ENCODE measurements at places on chromosomes 2 and 18. TPM values are rescaled to one million over a fixed set of nuclear protein-coding genes. Genes with fewer than 3 reads are reported as not detected.
A peak's percentile ranks its signal among the peaks of the same experiment; 100 is the strongest.

DNA sequence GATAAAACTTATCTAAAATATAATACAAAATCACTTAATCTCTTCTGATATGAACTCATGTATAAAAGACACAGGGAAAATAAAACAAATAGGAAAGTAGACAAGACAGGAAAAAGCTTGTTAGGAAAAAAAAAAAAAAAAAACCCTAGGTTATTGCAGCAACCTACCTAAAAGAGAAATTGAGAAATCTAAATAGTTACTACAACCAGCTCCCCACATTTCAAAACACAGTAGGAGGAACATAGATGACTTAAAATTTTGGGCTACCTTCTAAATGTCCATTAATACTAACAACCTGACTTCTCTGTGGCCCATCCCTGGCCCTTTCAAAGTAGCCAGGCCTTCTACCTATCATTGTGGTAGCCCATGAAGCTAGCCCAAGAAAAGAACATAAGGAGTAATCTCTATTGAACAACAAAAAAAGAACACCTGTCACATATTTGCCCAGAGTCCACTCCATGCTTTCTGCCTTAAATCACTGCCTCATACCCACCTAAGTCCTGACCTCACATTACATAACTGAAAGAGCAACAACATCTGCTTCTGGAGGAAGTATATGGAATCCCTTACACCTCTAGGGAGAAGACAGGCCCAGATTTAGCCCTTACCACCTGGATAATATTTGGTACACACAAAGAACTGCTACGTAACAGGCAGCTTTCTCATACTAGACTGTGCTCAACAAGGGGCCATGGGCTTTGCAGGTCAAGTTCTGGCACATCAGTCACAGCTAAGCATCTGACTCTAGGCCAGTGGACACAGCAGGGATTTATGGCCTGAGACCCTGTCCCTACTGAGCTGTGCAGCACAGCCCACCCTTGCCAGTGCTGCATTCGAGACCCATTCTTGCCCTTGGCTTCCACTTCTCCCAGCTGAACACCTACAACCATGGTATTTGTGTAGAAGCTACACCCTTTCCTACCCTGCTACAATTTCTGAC is 8.5 kb downstream of the SUCLG1 start:
- H3K4me1 ChIP-seq, result peaks cover 33% of the 10 kb centered on the region
- no peaks in the 10 kb centered on the region for H3K27me3 ChIP-seq
- H3K36me3 ChIP-seq, result peaks cover 10% of the 10 kb centered on the region
- no peak overlapping the region for H3K27ac ChIP-seq
- no peak overlapping the region for H3K4me3 ChIP-seq
- no peak for DNase-seq

DNA sequence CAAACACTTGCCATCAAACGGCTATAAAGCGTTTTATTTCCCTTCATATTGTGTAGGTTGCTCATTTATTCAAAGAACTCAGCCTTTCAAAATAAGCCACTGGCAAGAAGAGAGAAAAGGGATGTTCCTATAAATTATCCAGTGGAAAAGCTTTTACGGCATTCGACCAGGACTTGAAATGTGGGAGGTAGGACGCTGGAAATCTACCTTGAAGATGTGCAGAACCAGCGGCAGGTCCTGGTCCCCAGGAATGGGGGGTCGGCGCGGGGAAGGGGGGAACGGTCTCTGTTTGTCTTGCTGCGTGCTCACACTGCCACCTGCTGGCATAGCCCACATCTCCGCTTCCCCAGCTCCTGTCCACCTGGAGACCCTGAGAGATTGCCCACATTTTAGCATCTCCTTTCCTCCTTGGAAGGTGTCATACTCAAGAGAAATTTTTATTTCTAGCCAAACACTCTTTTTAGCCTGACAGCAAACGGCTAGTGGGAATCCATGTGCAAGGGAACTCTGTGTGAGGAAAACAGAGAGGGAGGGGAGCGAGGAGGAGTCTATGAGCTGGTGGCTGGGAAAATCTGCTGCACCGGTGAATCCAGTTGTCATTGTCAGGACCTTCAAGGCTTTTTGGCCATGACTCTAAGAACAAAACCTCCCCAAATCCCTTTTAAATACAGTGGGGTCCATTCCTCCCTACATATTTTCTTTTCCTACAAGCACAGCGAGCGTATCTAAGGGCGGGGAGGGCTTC is 349.0 kb upstream of the PKDCC start:
- no peak overlapping the region for H3K27ac ChIP-seq
- no peak overlapping the region for H3K4me3 ChIP-seq
- no peaks in the 10 kb centered on the region for H3K36me3 ChIP-seq
- H3K4me1 ChIP-seq, result no peaks in the 10 kb centered on the region
- DNase-seq, result no peak
- no peaks in the 10 kb centered on the region for H3K27me3 ChIP-seq

GRCh38 chr2:130987519-130988425 is 105.5 kb downstream of the FAM168B start:
- H3K36me3 ChIP-seq, result no peaks in the 10 kb centered on the region
- no peak overlapping the region for H3K4me3 ChIP-seq
- H3K27ac ChIP-seq, result no peak overlapping the region
- no peak for DNase-seq
- no peaks in the 10 kb centered on the region for H3K4me1 ChIP-seq
- H3K27me3 ChIP-seq, result no peaks in the 10 kb centered on the region

DNA sequence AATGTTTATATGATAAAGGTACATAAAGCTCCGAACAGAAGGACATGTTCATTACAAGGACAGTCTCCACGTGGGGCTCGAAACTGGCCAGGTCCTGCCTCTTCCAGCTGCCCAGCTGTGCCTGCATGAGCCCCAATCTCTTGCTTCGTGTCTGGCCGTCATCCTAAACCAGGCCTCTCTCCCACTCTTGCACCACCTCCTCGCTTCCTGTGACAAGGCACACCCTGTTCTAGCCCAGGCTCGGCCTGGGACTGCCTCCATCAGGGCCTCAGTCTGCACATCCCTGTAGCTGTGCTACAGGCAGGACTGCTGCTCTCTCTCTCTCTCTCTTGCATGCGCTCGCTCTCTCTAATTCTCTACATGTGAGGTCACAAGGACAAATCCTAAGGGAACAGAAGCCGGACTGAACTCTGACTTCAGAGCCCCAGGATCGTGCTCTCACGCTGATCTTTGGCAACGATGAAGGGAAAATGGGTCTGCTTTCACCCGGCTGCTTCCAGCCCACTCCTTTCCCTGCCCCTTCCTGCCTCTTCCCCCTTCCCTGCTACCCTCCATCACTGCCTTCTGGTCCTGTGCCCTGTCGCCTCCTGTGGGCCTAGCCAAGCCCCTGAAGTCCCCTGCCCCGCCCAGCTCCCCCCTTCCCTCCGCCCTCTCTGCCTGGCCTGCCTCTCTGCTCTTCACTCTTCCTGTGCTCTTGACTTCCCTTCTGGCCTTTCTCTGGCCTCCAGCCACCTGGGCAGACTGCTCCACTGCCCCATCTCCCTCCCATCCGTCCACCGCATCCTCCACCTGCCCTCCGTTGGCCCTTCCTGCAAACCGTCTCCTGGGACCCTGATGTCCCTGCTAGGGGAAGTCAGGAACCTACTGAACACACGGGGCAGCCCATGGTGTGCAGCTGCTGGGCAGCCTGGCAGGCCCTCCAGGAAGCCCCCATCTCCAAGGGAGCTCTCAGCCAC is 7.8 kb upstream of the GPR55 start:
- no peaks in the 10 kb centered on the region for H3K36me3 ChIP-seq
- H3K4me3 ChIP-seq, result no peak overlapping the region
- no peak for DNase-seq

- H3K36me3 ChIP-seq, result peaks cover 48% of the 10 kb centered on the region
- no peak overlapping the region for H3K27ac ChIP-seq
- no peak for DNase-seq
- no peaks in the 10 kb centered on the region for H3K4me1 ChIP-seq
- H3K27me3 ChIP-seq, result no peaks in the 10 kb centered on the region
- H3K4me3 ChIP-seq, result no peak overlapping the region
These were observed 39.8 kb downstream of the CD302 start for GRCh38 chr2:159758239-159758638.

GRCh38 chr2:88054782-88055370 is 707 bp downstream of the KRCC1 start:
- H3K4me1 ChIP-seq, result peaks cover 33% of the 10 kb centered on the region
- no peak for DNase-seq
- no peaks in the 10 kb centered on the region for H3K27me3 ChIP-seq
- H3K36me3 ChIP-seq, result no peaks in the 10 kb centered on the region
- peak overlapping the region; percentile 93 for H3K27ac ChIP-seq

DNA sequence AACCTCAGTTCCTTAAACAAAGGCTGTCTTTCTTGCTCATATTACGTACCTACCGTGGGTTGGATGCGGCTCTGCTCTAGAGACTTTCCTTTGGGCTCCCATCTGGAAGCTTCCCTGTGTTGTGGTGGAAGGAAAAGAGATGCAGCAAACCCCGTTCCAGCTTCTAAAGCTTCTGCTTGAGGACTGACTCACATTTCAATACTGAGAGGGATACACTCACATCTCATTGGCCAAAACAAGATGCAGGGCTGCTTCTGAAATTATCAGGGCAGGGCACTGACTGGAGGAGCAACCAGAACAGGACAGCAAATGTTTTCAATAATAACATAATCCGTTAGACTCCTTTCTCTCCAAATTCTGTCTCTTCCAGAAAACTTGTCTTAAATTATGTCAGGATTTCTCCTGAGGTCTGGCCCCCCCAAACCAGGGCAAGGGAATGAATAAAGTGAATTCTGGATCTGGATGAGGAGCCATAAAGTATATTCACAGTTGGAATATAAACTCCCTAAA is 4.5 kb upstream of the MYO5B start:
- H3K27ac ChIP-seq, result no peak overlapping the region
- peaks cover 5% of the 10 kb centered on the region for H3K4me1 ChIP-seq
- no peaks in the 10 kb centered on the region for H3K36me3 ChIP-seq
- no peak for DNase-seq

- H3K4me3 ChIP-seq, result no peak overlapping the region
- no peaks in the 10 kb centered on the region for H3K27me3 ChIP-seq
- DNase-seq, result no peak
- no peaks in the 10 kb centered on the region for H3K36me3 ChIP-seq
- H3K4me1 ChIP-seq, result no peaks in the 10 kb centered on the region
- H3K27ac ChIP-seq, result no peak overlapping the region
These were observed 499.7 kb upstream of the KLHL29 start for GRCh38 chr2:22885245-22885644.

DNA sequence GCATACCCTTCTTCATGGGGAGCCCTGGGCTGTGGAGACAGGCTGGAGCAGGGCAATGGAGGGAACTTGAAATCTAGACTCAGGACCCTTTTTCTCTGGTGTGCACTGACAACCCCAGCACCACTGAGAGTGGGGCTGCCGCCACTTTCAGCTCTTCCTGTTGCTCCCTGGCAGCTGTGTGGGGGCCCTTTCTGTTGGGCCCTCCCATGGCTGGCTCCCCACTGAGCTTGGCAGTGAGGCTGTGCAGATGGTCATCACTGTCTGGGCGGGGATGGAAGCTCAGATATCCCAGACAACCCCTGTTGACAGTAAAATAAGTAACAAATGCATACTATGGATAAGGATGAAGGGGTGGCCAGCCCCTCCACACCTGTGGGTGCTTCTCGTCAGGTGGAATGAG is 6.7 kb downstream of the MYO7B start:
- no peaks in the 10 kb centered on the region for H3K4me1 ChIP-seq
- DNase-seq, result no peak
- no peak overlapping the region for H3K4me3 ChIP-seq
- H3K27me3 ChIP-seq, result no peaks in the 10 kb centered on the region
- no peak overlapping the region for H3K27ac ChIP-seq

DNA sequence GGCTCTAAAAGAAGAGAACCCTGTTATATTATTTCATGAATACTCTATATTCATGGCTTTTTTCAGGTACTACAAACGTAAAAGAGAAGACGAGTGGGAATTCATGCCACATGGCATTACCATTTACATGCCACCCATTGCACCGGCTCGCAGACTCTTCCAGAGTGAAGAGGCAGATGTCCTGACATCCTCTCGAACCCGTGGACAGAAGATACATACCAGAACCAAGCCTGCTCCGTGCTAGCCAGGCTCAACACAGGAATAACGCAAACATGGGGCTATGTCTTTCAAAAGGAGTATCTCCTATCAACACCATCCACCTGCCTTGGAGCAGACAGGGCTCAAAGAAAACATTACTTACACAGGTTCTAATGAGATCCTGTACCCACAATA is 168.8 kb downstream of the THADA start:
- H3K4me3 ChIP-seq, result no peak overlapping the region
- peak overlapping the region; percentile 20 for H3K27ac ChIP-seq
- no peaks in the 10 kb centered on the region for H3K27me3 ChIP-seq
- no peak for DNase-seq

DNA sequence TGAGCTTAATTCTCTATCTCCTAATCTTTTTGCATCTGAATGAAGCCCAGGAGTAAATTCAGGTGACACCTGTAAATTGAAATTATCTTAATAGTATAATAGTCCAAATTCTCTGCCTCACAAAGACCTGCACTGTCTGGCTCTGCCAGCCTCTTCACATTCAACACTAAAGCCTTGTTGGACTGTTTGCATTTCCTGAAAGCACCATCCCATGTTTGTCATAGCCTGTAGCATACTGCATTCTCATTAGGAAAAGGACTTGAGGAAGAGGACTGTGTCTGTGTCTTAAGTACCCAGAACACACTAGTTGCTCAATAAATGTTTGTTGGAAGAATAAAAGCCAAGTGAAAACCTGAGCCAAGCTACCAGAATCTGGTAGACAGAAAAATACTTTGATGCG is 42.9 kb upstream of the GRHL1 start:
- no peak overlapping the region for H3K27ac ChIP-seq
- DNase-seq, result no peak
- peaks cover 10% of the 10 kb centered on the region for H3K36me3 ChIP-seq
- H3K27me3 ChIP-seq, result no peaks in the 10 kb centered on the region
- H3K4me3 ChIP-seq, result no peak overlapping the region

DNA sequence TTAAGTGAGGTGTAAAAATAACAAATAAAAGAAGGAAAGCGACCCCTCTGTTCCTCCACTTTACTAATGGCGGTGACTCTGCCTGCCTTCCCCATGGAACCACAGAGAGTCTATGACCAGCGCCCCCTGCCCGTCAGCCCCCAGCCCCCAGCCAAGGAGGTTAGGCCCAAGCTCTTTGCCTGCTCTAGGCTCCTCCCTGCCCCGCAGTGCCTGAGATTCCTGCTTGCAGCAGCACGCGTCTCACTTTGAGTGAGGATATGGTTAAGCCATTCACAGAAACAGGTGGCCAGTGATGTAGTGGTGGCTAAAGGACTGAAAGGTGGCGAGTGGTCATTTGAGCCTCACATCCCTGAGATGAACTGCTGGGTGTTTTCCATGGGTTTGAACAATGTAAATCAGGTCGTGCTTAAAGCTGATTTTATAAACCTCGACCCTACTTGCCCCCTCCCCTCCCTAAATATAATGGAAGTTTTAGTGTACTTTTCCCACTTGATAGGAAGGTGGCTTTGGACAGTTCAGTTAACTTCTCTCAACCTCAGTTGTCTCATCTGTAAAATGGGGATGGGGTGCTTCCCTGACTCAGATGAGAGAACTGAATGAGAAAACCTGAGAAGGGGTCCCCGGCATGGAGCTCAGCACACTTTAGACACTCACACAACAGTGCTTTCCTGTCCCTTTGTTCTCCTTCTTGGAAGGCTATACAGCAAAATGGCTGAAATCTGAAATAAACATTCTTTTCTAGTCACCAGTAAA is 46.5 kb downstream of the IL1RL2 start:
- no peak overlapping the region for H3K4me3 ChIP-seq
- no peaks in the 10 kb centered on the region for H3K27me3 ChIP-seq
- H3K36me3 ChIP-seq, result no peaks in the 10 kb centered on the region
- H3K27ac ChIP-seq, result no peak overlapping the region

Gene PROC
- polyA plus RNA-seq, result not detected

Gene TMEM247
- not detected for polyA plus RNA-seq

Gene SKA1
- polyA plus RNA-seq, result 0.16 TPM

Gene TGOLN2
- polyA plus RNA-seq, result 54.7 TPM

Gene KCNIP3
- polyA plus RNA-seq, result not detected

Gene ZNF396
- polyA plus RNA-seq, result 1.1 TPM

Gene FBLN7
- 29.3 TPM for polyA plus RNA-seq

Gene CFAP221
- not detected for polyA plus RNA-seq

Gene SPDYA
- 0.14 TPM for polyA plus RNA-seq

Gene FAM124B
- polyA plus RNA-seq, result 1.2 TPM

Gene CCDC74A
- 0.54 TPM for polyA plus RNA-seq
